ENCODE measurements at places on chromosomes 7 and 10. TPM values are rescaled to one million over a fixed set of nuclear protein-coding genes. Genes with fewer than 3 reads are reported as not detected.

JAKMIP3 gene
- 0.86 TPM for polyA plus RNA-seq

GPR15LG gene
- polyA plus RNA-seq: not detected

CDC14C gene
- polyA plus RNA-seq: not detected

TET1 gene
- polyA plus RNA-seq: 0.07 TPM

CALML3 gene
- not detected for polyA plus RNA-seq

WDR86 gene
- polyA plus RNA-seq: 7.5 TPM

FAM13C gene
- 21.4 TPM for polyA plus RNA-seq

SCIN gene
- 0.56 TPM for polyA plus RNA-seq

SMKR1 gene
- polyA plus RNA-seq: 2.7 TPM

PPP1R17 gene
- 6.2 TPM for polyA plus RNA-seq

CHAT gene
- not detected for polyA plus RNA-seq

ATP6V0A4 gene
- not detected for polyA plus RNA-seq

NRP1 gene
- polyA plus RNA-seq: 20.2 TPM

KIF11 gene
- 0.64 TPM for polyA plus RNA-seq

ITGB1 gene
- 93.3 TPM for polyA plus RNA-seq

AGR2 gene
- not detected for polyA plus RNA-seq

PTF1A gene
- not detected for polyA plus RNA-seq

SPAM1 gene
- polyA plus RNA-seq: not detected

HOXA6 gene
- polyA plus RNA-seq: 1.4 TPM

IRF5 gene
- polyA plus RNA-seq: 8.1 TPM

SMO gene
- polyA plus RNA-seq: 12.9 TPM

CPA1 gene
- 1.8 TPM for polyA plus RNA-seq

RSPH10B gene
- polyA plus RNA-seq: 0.67 TPM

ACTL6B gene
- 2.5 TPM for polyA plus RNA-seq

HTR5A gene
- polyA plus RNA-seq: not detected

COPG2 gene
- 16.9 TPM for polyA plus RNA-seq

All from adrenal gland (tissue), 19 donors.